ENCODE measurements at places on chromosomes 16 and 17.

GRCh38 chr17:68903286-68903685 is 51.9 kb downstream of the ABCA8 start:
- no peak for DNase-seq

DNA sequence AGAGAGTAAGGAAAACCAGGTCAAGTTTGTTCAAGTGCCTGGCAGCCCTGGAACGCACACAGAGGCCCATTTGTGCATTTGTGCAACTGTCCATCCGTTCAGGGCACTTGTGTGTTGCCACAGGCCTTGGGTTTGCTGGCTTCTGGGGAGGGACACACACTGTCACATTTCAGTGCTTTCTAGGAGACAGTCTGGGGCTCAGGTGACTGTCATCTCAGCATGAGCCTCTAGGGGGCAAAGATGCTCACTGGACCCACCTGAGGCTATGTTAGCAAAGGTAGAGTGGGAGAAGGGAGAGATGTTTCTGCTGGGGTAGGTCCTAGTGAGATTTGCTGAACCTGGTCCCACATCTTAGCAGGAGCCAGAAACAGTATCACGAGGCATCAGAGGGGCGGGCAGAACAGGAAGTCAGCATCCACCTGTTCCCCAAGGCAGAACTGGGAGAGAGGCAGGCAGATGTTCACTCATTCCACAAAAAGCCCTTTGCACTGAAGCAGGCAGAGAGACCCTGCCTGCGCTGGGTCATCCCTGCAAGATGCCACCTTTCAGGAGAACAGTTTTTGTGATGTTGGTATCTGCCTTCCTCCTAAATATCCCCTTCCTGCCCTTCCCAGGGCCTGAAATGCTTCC is 48.5 kb downstream of the RAI1 start:
- DNase-seq = peak; percentile 27

DNA sequence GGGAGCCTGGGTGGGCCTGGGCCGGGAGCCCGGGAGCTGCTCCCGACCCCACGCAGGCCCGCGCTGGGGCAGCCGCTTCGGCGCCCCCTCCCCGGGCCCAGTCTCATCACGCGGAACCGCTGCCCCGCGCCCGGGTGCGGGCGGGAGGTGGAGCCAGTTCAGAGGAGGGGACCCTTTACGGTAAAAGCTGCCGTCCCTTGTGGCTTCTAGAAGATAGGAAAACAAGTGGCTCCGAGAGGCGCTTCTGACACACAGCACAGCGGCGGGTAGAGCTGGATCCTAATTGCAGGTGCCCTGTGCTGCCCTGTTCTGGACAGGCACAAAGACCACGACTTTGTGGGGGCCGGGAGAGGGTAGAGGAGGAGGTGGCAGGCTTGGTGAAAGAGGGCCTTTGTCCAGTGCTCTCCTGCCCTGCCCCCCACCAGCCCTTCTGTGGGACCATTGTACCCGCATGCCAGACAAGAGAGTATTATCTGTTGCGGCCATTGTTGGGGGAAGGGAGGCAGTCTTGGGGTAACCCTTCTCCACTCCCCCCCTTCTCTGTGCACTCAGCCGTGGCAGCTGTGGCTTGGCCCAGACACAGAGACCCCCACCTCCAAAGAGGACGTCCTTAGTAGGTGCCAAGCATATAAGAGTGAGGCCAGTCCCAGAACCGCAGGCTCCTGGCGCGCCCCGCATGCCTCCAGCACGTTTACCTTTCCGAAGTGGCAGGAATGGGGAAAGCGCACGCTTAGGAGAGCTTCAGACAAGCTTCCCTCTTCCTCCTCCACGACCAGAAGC is 736 bp downstream of the CNP start:
- DNase-seq = no peak

DNA sequence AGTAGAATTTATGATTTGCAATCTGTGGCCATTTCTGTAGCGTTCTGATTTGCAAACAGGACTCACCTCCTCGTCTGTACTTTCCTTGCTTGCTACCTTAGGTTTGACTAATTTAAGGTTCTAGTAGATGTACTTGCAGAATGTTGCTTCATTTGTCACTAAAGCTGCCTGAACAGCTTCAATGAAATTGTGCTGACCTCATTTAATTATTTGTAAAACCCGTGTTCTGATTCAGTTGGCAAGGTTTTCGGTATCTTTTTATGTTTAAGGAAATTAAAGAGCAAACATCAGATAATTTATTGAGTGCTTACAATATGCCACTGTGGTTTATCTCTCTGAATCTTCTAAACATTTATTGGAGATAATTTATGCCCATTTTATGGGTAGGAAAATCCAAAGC is 284.9 kb upstream of the EEF2KMT start:
- DNase-seq = no peak

DNA sequence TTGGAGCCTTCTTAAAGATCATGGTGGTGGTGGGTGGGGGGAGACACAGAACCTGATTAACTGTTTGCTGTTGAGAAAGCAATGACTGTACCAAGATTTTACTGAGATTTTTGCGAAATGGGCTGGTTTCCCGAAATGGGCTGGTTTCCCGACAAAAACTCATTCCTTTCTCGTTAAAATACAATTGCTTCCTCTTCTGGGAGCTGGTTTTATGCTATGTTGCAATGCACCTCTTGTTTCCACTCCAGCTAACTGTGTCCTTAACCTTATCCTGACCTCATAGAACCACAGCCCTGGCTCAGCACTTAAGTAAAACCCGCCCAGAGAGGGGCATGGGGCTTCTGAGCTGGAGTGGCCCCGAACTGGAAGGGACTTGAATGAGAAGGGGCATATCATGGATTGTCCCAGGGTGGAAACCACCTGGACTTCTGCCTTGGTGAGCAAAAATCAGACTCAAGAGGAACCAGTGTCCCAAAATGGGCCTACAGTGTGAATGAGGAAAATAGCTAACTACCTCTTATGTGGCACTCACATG is 20.9 kb downstream of the FAM20A start:
- DNase-seq = no peak

GRCh38 chr16:11006656-11007055 is 62.3 kb downstream of the CLEC16A start:
- no peak for DNase-seq

DNA sequence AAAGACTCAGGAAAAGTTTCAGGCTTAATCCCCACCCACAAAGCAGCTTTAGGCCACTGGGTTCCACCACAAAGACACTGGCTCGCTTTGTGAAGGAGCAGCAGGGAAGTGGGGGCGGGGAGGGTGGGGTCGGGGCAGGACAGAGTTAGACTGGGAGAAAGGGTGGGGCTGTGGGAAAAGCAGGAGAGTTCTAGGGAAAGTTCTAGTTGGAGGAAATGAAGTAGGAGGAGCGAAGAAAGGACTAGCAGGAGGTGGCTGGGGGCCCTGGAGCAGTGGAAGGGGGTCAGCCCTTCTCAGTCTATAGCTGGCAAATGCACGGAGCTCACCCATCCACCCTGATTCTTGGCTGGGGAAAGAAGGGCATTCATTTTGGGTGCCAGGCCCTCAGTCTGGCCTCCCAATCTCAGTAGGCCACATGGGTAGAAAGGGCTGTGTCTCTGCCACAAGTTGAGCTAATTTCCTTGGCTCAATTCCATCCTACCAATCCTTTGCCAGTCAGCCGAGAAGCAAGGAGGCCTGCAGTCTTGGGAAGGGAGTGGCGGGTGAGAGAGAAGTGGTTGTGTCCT is 4.6 kb downstream of the INPP5K start:
- no peak for DNase-seq

GRCh38 chr17:44283344-44284023 is 15.5 kb upstream of the SLC4A1 start:
- DNase-seq = no peak

GRCh38 chr16:15572329-15573001 is 70.5 kb downstream of the MARF1 start:
- no peak for DNase-seq

GRCh38 chr17:82627405-82627804 is 20.8 kb downstream of the WDR45B start:
- DNase-seq = no peak

DNA sequence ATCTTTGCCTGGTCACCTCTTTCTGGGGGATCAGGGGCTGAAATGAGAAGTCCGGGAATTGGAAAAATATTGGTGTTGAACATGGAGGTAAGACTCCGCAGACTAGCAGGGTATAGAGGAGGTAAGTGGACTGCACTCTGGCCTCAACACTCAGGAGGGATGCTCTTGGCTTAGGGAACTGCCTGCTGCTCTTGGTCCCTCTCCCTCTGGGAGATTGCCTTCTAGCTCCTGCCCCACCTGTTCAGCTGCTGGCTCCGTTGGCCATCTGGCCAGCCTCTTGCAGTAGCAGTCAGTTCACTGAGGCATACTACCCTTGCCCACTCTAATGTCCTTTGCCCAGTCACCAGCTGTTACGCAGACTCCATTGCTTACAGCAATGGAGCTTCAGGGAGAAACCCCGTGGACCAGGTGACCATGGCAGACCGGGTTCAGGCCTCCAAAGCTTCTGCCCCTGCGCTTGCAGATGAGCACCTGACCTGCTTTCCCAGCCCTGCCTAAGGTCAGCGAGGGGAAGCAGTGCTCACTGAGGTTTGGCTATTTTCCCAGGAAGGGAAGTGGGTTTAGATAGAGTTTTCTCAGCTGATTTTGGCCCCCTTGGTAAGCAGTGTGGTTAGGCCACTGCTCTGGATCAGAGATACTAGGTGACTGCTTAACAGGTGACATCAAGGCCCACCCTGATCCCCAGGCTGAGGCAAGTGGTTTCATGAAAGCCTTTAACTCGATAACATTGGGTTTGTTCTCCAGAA is 11.9 kb downstream of the CDK5RAP3 start:
- no peak for DNase-seq

- no peak for DNase-seq
These were observed 9.1 kb upstream of the DUXB start for GRCh38 chr16:75710344-75710743.

DNA sequence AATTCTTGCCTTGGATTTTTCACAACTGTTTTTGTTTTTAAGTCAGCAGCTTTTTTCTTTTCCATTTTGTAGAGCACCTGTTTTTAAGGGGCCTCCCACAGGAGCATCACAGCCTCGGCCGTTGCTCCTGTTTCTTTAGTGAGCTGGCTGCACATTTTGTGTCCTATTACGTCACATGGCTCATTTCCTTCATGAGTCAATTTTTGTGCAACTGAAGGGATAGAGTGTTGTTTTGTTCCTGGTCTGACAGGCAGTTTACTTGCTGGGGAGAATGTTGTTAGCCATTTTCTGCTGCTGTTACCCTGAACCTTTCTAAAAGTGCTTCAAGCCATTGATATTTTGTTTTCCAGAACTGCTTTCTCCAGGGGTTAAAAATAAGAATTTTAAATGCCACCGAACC is 45.0 kb upstream of the CRISPLD2 start:
- peak; percentile 30 for DNase-seq

GRCh38 chr16:79849119-79849518 is 248.6 kb upstream of the MAF start:
- no peak for DNase-seq

GRCh38 chr17:70739065-70739464 is 569.7 kb downstream of the KCNJ2 start:
- DNase-seq = no peak

DNA sequence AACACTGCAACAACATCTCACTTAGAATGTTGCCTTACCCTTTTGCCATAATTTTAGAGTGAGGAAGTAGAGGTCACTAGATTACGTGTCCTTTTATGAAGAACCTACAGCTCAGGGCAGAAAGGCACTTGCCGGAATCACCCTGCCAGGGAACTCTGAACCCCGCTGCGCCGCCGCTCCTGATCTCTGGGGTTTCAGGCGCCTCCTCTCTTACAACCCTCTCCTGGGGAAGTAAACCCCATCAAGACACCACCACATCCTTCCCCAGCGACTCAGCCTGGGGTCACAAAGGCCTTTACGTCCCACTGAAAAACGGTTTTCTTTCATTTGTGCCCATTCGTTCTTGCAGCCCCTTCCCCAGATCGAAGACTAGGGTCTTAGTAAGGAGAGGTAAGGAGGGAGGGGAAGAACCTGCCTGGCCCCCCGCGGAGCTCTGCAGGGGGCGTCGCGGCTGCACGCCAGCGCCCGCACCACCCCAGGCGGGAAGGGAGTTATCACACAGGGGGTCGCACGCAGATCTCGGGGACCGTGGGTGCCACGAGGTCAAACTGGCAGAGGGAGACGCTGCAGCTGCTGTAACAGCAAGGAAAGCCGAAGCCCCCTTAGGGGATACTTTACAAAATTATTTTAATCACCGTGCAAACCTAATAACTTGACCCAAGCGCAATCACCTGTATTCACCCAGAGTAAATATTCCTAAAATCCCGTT is 1.0 kb upstream of the HLF start:
- DNase-seq = no peak

- DNase-seq = no peak
These were observed 17.3 kb downstream of the GRB7 start for GRCh38 chr17:39754958-39755553.

GRCh38 chr16:55834049-55834448 is 1.2 kb upstream of the CES1 start:
- no peak for DNase-seq

DNA sequence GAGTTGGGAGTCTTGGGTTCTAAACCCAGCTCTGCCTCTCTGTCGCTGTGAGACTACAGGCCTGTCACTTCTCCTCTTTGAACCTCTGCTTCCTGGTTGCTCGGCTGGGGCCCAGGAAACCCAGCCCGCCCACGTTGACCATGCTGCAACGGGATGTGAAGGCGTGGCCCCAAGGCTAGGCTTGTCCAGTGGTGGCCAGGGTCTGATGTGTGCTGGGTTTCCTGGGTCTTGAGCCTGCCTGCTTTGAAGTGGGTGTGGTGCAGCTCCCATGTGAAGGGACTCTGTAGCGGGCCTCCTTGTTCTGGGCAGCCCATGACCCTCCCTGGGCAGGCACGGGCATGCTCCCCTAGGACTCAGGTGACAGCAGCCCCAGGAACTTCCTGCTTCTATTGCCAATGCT is 82.3 kb downstream of the SDR42E1 start:
- no peak for DNase-seq

DNA sequence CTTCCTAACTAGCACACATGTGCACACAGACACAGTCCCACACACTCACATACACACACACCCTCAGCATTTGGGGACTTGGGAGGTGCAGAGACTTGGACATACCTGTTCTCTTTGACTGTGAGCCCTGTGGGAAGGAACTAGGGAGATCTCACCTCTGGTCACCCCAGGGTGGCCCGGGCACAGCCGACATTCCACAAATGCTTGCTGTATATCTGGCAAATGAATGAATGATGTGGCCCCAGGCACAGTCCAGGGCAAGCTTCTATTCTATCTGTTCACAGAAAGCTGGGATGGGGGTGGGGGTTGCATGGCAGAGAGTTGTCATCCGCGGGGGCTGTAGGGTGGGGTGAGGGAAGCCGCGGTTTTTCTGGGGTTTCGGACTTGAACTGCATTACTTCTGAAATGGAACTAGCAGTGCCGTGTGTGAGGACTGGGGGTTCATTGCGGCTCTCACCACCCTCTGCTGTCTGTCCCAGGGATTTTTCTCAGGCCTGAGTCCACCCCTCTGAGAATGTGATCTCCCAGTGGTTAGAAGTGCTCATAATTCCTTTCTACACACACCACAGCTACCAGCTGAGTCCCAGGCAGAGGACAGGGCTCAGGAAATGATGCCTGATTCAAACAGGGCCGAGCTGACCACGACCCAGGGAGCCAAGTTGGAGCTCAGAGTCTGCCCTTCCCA is 3.3 kb upstream of the RIPOR1 start:
- DNase-seq = no peak

DNA sequence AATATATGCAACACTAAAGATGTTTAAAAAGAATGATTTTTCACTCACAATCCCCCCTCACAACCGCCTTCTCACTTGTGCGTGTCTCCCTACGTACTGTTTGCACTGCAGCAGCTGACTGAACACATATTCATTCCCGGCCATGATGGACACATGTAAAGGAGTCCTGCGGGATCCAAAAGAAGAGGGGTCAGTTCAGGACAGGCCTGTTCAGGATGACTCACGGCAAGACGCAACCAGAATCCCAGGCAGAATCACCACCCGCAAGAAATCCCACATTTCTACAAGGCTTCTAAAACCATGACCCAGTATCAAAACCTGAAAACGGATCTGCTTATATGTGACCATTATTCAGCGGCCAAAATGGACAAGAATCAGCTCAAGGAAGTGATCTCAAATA is 52.3 kb downstream of the CYB5D2 start:
- DNase-seq = no peak
